Fibroblast of upper back skin (primary cell): ENCODE measurements at places on chromosomes 1 and 21.

- no peak for DNase-seq
Observed at GRCh38 chr1:19439464-19440171, 45.7 kb downstream of the CAPZB start.

- DNase-seq = peak; percentile 9
Observed at GRCh38 chr21:31666445-31667010, 7.0 kb downstream of the SOD1 start.

DNA sequence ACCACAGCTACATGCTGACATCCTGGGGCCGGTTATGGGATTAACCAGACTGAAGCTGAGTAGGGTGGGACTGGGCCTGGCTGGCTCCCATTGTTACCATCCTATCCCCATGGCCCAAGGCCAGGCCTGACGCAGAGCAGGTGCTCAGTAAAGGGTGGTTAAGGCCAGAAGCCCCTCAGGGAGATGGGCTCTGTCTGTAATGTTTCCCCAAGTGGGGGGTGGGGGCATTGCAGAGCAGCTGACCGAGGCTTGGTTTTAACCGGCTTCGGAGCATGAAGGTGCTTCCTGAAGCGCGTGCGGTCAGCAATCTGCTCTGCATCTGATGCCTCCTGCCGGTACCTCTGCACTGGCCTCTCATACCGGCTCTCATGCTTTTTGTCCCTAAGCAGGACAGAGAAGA, 83.4 kb upstream of the ACTL8 start:
- no peak for DNase-seq

DNA sequence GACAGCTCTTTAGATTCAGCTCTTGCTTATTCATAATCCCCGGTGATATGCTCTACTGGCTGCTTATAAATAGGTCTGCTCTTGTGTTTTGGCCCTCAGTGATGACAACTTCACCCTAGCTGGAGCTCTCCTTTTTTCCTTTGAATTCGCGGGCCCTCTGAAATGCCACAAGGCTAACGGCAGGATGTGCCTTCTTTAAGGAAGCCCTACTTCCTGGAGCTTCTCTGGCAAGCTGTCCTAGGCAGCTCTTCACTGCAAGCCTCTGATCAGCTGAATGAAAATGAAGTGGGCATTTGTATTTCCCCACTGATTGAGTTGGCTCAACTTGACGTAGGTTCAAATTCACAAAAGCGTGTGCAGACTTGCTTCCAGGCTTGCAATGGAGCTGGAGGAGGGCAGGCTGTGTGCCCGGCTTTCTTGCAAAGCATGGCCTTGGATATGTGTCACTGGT, 22.2 kb downstream of the SGIP1 start:
- no peak for DNase-seq

DNA sequence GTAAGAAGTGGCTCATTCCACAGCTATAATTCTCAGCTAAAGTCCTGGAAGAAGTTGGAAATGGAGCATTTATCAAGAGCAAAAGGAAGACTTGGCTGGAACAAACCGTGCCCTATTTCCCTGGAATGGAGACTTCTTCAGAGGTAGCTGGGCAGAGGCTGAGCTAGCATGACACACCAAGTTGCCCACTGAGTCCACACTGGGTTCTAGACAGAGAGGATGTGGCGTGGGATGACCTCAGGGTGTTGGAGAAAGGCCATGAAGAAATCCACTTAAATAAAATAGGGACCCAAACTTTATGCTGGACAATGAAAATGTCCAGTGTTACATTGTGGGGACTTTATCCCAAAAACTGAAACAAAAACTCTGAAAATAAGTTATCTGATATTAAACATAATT, 116.2 kb downstream of the KCNJ6 start:
- peak; percentile 40 for DNase-seq

- no peak for DNase-seq
Observed at GRCh38 chr1:85630493-85630892, 49.9 kb downstream of the CCN1 start.

- DNase-seq = no peak
Observed at GRCh38 chr21:30962013-30962412, 76.3 kb downstream of the KRTAP19-8 start.

DNA sequence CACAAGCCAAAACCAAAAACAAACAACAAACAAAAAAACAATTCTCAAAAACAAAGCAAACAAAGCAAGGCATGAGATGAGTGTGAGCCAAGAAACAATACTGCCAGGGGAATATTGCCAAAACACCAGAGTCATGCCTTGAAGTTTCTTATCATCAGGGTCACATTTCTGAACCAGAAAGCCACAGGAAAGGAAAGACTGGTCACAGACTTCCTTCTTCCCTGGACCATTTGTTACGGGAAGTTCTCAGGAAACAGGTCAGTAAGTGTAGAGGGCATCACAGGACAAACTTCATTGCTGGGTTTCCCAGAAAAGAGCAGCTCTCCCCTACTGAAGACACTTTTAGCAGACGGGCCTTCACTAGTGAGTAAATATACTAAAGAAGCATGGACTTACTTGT, 191.2 kb downstream of the GABPA start:
- DNase-seq = no peak

DNA sequence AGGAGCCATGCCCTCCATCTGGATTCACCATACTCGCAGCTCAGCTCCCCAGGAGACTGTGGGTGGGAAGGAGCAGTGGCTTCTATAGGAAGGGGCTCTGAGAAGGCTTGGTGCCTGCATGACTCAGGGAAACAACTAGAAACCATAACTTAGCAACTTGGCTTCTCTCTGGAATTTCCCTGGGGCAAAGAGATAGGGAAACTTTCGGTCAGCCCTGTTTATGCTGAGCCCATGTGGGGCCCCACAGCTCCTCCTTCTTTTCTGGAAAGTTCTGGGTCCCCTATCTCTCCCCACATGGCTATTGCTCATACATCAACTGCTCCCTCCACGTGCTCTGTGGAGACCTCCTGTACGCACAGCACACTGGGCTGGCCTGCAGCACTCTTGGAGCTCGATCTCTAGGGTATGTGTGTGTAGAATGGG, 39.3 kb downstream of the PLEKHA6 start:
- DNase-seq = peak; percentile 59

- DNase-seq = no peak
Observed at GRCh38 chr21:37432710-37433455, 66.3 kb downstream of the DYRK1A start.

GRCh38 chr1:109501644-109502363, 7.7 kb downstream of the AMIGO1 start:
- no peak for DNase-seq
